Pancreas (tissue), 10 donors: ENCODE measurements at places on chromosomes 4 and X. TPM values are rescaled to one million over a fixed set of nuclear protein-coding genes. Genes with fewer than 3 reads are reported as not detected.

Gene GPR143
- 1.0 TPM for total RNA-seq

Gene UGT2A1
- total RNA-seq, result not detected

Gene SPANXA1
- total RNA-seq, result not detected

Gene KIAA1210
- total RNA-seq, result not detected

Gene DCTD
- 43.8 TPM for total RNA-seq

Gene DCAF8L2
- total RNA-seq, result not detected

Gene C1QTNF7
- total RNA-seq, result 0.46 TPM

Gene NAP1L2
- total RNA-seq, result 2.6 TPM

Gene EPGN
- total RNA-seq, result not detected

Gene NOCT
- 2.0 TPM for total RNA-seq

Gene GABRB1
- total RNA-seq, result not detected

Gene TENM3
- total RNA-seq, result 4.4 TPM

Gene CFAP97
- total RNA-seq, result 10.4 TPM
